ENCODE measurements at places on chromosomes 5 and 9. TPM values are rescaled to one million over a fixed set of nuclear protein-coding genes. Genes with fewer than 3 reads are reported as not detected.

DNA sequence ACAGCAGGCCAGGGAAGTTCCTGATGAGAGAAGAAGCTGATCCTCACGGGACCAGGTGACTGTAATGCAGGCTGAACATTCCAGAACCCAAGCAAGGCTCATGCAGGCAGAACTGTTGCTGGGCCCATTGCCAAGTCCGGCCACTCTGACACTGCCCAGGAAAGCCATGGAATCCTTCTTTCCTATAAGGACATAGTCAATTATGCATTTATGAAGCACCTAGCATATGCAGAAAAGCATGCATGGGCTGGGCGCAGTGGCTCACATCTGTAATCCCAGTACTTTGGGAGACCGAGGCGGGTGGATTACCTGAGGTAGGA lies 83.7 kb upstream of the SLC1A3 start:
- no peak for DNase-seq

- peak; percentile 20 for DNase-seq
These were observed 27.7 kb downstream of the UBLCP1 start for GRCh38 chr5:159290741-159291140.

- DNase-seq, result no peak
These were observed 829.6 kb downstream of the TLR4 start for GRCh38 chr9:118533850-118534249.

GRCh38 chr5:73390972-73391371 lies 57.6 kb downstream of the FOXD1 start:
- DNase-seq, result no peak

GRCh38 chr5:172530406-172530805 lies 76.1 kb upstream of the SH3PXD2B start:
- no peak for DNase-seq

DNA sequence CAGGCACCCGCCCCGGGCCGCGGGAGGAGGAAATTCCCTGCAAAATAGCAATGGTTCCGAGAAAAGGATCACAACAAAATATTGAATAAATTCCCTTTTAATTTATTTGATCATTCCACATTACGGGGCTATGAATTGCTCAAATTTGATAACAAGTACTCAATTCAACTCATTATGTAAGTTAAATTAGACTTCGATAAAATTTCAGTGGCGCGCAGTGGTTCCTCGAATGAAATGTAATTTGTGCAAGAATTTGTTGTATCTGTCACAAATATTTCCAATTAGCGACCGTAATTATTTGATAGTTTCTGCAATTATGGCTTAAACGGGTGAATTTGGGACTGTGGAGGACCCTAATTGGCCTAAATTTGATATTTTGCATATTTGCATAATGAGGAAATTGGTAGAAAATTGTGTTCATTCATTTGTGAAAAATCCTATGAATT lies 76.0 kb upstream of the TBCA start:
- no peak for DNase-seq

DNA sequence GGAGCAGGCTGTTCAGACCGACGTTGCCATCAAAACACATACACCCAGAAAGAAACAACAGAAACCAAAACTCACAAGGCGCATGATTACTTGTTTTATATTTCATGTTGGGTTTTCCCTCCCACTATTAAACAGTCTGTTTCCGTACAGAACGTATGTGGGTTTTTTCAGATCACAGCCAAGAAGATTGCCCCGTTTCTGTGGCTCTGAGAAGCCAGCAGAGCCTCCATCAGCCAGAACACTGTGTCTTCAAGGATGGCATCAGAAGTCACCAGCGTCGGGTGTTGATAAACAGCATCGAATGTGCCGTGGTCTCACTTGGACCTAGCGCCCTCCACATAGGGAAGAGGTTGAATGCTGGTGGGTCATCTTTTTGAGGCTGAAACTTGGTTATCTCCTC lies 42.8 kb downstream of the FAM78A start:
- DNase-seq, result no peak

DNA sequence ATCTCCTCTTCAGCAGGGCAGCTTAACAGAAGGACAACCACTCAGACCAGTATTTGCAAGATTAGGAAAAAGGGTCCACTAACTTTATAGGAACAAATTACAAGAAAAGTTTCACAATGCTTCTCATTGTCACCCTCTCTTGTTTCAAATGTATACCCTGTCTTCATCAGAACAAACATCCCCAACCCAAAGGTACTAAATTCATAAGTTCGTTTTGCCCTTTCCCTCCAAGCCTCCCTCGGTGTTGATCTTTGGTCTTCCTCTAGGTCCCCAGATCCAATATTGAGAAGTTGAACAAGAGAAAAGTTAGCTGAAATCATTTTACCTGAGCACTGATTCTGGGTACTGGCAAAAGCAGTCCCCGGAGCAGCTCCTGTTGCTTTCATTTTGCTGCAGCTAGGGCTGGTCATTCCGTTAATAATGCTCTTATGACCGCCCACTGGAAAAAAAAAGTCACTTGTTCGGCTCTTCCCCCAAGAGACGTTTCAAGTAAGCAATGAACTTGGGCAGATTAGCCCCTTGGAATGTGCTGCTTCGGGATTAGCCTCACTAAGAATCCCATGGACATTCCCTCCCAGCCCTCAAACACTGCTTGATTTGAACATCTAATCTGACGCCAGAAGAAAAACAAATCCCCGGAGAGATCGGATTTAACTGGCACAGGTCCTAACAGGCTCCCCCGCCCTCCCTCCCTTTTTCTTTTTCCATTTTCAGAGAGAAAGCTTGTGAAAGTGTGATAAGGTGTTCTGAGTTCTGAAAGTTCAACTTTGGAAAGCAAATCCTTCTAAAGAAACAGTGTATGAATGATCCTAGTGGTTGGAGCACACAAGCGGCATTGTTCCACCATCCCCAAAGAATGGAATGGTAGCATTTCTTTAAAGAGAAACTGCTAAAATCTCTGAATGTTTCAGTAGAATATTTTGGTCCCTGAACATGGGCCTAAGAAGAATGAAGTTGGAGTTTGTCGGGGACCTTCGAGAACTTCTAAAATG lies 252.5 kb downstream of the TRPM3 start:
- peak; percentile 62 for DNase-seq

GRCh38 chr9:137756045-137756744 lies 121.4 kb upstream of the CACNA1B start:
- no peak for DNase-seq

DNA sequence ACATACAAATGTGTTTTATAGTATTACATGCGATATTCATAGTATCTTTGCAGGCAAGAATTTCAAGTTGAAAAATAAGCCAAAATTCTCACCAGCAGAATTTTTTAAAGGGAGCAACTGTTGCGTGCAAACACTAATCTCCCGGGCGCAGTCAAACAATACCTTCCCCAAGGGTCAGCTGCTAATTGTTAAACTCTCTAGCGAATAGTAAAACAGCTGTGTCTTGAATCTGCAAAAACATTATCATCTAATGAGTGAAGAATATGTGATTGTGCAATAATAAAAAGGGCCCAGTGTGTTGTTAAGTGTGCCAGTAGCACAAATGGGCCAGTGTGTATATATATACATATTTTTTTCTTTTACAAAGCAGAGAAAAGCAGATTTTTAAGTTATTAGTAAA lies 131.4 kb downstream of the CCDC192 start:
- no peak for DNase-seq

DNA sequence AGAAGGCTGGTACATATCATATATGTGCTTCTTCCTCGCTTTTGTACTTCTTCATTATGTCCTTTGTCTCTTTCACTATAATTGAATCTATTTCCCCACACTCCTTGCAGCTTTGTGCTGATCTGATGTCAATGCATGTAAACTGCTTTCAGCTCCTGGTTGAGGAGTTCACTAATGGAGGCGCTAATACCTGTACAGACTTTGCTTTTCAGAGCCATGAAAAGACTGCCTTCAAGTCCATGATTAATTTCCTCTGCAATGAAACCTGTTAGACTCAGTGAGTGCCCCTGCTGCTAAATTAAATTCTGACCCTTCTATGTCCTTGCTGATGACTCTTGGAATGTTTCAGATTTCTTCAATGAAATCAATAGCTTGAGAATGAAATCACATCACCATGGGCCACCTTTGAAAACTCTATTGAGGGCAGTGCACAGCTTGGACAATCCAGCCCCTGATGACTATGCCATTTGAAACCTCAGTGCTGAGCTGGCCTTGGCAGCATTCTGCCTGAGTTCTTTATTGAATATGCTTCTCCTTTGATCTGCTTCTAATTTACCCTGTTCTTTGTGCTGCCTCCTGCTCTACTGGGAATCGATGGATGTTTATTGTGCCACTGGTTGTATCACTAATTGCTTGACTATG lies 358.2 kb upstream of the DMAC1 start:
- no peak for DNase-seq

DNA sequence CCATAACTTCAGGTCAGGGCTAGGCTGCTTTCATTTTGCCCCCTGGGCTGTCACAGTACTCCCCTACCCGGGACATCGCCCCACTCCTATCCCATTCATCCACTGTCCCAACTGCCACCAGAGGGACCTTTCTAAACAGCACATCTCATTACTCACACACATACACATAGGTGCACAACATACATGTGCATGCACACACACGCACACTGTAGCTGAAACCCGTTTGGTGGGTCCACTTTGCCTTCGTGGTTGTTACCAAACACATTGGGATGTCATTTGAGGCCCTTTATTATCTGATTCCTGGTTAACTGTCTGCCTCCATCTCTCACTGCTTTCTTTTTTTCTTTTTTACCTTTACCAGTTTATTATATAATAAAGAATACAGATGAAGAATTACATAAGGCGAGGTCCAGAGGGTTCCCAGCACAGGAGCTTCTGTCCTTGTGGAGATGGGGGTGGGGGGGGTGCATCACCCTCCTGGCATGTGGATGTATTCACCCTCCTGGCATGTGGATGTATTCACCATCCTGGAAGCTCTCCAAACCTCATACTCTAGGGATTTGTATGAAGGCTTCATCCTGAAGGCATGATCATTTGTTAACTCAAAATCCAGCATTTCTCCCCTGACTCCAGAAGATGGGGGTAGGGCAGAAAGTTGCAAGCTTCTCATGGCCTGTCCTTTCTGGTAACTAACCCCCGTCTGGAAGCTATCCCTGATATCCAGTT lies 186.0 kb downstream of the GOLPH3 start:
- peak; percentile 95 for DNase-seq

DNA sequence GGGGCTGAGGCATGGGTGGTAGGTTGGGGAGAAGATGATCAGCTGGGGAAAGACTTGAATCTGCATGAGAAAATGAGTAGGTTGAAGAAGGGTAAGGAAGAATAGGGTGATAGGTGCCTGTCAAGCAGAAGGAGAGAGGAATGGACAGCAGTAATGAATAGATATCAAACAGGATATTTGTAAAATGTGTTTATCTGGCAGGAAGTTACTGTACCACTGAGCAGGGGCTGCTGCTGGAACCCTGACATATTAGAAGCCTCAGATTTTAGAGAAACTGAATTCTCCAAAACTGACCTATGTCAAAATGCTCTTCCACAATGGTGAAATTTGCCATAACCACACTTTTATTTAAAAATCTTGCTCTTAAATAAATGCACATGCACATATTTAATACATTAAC lies 41.0 kb downstream of the CCDC192 start:
- no peak for DNase-seq

DNA sequence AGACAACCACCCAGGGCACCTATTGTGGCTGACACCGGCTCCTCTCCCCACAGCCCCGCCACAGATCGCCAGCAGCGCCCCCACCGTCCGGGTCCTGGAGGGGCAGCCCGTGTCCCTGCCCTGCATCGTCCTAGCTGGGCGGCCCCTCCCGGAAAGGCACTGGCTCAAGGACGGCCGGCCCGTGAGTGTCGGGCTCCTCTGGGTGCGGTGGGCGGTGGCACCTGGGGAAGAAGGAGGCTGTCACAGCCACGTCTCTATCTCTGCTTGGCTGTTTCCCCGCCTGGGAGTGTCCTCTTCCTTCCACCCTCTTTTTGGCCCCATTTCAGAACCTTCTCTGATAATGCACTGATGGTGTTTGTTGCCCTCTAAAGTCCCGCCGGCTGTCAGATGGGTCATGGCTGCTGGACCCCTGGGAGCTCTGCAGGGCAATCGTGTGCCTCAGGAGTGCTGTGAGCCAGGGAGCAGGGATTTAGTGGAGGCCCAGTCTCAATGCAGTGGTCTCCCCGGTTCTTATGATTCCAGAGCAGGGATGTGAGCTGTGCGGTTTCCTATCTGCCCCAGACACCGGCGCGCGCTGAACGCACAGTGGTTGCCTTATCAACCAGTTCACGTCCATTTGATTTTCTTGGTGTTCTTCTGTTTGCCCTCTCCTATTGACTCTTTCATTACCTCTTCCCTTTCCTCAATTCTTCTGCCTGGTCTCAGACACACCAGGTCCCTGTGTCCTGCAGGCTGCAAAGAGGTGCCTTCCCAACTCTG lies 55.3 kb downstream of the HMCN2 start:
- no peak for DNase-seq

DNA sequence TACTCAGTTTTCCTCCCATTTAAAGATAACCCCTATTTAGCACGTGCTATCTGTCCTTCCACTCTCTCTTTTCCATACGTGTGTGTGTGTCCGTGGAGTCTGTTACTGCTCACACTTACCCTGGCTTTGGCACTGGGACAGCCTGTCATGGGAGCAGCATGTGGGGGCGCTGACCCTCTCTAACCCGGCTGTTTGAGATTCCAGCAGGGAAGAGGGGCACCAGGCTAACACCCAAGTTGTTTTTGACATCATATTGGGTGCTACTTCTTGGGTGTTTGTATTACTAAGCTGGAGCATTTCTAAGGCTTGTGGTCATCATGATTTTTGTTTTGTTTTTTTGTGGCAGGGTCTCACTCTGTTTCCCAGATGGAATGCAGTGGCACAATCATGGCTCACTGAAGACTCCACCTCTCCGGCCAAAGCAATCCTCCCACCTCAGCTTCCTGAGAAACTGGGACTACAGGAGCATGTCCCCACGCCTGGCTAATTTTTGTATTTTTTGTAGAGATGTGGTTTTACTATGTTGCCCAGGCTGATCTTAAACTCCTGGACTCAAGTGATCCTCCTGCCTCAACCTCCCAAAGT lies 56.9 kb upstream of the SIMC1 start:
- DNase-seq, result no peak

Gene SLC24A2
- 0.02 TPM for total RNA-seq

Gene ELOVL7
- 4.4 TPM for total RNA-seq

Gene PHF2
- 13.6 TPM for total RNA-seq

Gene PDE8B
- 0.82 TPM for total RNA-seq

Gene HMGCS1
- total RNA-seq, result 71.6 TPM

Gene FRMD3
- total RNA-seq, result 6.6 TPM

Gene FAM219A
- total RNA-seq, result 12.1 TPM

Gene LAMC3
- 0.13 TPM for total RNA-seq

Gene LHX3
- total RNA-seq, result not detected
